AG04450 (cell line): ENCODE measurements at places on chromosomes 7 and 10.

GRCh38 chr7:98619450-98620321, 2.6 kb downstream of the NPTX2 start:
- DNase-seq, result no peak

DNA sequence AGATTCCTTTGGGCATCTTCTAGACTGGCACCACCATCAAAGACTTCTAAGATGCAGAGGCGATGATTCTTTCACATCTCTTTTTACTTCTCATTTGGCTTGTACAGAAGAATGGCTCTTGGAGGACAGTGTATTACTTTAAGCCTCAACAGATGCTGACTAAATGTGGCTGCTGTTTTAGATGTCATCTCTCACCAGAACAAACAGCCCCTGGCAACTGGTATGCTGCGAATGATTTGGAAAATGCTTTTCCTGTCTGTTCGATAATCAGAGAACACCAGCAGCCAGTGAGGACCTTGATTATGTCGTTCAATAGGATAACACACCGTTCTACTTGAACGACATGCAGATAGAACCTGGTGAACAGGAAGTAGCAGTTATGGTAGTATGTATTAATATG, 131.8 kb downstream of the RNF216 start:
- DNase-seq, result no peak

- DNase-seq, result peak; percentile 26
Measured at GRCh38 chr10:101397140-101397539, 43.2 kb downstream of the BTRC start.

GRCh38 chr7:151858456-151858855, 18.5 kb downstream of the PRKAG2 start:
- no peak for DNase-seq

GRCh38 chr7:85224171-85224570, 37.3 kb upstream of the SEMA3D start:
- no peak for DNase-seq

GRCh38 chr7:157295338-157295737, 41.5 kb upstream of the DNAJB6 start:
- no peak for DNase-seq

GRCh38 chr7:69620650-69621049, 22.4 kb downstream of the AUTS2 start:
- DNase-seq, result no peak

GRCh38 chr7:138122162-138122561, 45.9 kb downstream of the AKR1D1 start:
- DNase-seq, result no peak

- no peak for DNase-seq
Measured at GRCh38 chr7:116231949-116232348, 21.6 kb downstream of the TES start.

DNA sequence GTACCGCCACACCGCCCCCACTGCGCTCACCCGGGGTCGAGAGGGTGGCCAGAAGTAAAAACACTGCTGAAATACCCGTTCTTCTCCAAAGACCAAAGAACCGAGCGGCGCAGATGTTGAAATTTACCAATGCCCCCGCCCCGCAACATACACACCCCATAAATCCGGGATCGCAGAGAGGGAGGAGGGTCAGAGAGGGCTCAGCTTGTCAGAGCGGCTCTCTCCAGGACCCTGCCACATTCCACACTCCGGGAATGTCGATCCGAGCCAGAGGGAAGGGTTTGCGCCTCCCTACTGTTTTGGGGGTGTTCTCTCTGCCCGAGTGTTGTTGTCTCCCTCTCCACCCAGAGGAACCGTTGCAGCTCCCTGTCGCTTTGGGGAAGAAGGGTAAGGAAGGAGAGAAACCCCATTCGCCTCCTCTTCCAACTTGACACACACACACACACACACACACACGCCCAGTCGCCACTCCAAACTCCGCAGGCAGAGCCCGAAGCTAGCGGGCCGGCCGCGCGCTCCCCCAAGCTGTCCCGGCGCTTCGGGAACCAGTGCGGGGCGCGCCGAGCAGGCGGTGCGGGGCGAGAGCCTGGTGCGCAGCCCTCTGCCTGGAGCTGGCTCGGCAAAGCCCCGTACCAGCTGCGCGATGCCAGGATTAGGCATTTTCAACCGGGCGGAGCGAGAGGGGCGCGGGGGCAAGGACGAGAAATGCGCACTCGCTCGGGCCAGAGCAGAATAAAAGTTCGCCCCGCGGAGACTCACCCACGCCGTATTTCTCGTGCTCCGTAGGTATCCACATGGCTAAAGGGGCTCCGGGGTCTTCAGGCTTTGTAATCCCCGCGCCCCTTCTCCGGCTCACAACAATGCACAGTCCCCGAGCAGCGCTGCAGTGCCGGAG, 609 bp downstream of the DOCK4 start:
- peak; percentile 33 for DNase-seq

- DNase-seq, result peak; percentile 49
Measured at GRCh38 chr10:80472234-80473095, 18.4 kb downstream of the TSPAN14 start.

DNA sequence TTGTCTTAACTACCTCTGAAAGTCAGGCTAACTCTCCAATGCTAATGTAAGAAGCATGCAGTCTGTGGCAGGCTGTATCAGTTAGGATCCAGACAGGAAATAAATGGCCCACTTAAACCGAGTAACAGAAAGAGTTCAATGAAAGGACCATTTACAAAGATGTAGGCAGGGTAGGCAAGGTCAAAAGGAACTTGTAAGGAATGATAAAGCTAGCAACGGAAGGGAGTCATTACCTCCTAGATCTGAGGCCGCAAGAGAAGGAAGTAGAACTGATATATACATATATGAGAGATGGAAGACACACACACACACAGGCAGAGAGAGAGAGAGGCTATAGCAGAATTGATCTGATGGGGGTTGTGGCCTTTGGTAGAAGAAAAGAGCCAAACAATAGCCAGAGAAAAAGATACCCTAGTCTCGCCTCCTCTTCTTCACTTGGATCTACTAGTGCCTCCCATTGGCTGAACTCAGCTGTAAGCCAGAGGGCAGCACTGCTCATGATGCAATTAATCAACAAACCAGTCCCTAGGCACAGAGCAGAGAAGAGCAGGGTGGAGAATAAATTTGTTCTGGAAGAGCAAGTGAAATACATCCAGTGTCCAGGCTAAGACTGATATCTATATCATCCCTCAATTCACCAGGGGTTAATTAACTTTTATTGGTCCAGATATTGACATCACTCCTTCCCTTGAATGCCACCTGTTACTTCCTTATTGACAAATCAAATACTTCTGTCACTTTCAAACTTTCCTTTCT, 91.2 kb downstream of the LSMEM1 start:
- no peak for DNase-seq

- DNase-seq, result no peak
Measured at GRCh38 chr7:55073976-55074528, 55.2 kb downstream of the EGFR start.

- DNase-seq, result no peak
Measured at GRCh38 chr10:129893104-129894089, 70.7 kb downstream of the EBF3 start.

DNA sequence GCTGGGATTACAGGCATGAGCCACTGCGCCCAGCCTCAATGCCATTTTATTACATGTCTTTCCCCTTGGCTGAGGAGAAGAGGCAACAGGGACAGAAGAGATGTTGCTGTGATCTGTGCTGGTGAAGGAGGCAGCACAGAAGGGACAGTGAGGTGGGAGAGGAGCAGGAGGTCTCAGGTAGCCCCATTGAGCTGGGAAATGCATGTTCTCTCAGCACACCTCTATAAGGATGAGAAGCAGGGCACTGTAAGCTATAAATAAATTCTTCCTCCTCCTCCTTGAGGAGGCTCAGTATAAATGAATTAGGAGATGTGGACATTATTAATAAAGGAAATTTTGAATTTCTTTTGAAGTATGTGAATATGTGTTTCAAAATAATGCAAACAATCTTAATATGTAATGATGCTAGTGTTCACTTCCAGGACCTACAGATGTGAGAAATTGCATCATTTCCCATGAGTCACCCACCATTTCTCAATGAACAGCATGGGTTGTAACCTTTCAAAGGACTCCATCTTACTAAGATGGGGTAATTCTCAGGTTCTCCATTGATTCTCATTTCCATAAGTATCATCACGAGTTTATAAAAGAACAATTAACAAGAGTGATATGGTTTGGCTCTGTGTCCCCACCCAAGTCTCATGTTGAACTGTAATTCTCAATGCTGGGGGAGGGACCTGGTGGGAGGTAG, 88.9 kb upstream of the ODAD2 start:
- DNase-seq, result peak; percentile 45

DNA sequence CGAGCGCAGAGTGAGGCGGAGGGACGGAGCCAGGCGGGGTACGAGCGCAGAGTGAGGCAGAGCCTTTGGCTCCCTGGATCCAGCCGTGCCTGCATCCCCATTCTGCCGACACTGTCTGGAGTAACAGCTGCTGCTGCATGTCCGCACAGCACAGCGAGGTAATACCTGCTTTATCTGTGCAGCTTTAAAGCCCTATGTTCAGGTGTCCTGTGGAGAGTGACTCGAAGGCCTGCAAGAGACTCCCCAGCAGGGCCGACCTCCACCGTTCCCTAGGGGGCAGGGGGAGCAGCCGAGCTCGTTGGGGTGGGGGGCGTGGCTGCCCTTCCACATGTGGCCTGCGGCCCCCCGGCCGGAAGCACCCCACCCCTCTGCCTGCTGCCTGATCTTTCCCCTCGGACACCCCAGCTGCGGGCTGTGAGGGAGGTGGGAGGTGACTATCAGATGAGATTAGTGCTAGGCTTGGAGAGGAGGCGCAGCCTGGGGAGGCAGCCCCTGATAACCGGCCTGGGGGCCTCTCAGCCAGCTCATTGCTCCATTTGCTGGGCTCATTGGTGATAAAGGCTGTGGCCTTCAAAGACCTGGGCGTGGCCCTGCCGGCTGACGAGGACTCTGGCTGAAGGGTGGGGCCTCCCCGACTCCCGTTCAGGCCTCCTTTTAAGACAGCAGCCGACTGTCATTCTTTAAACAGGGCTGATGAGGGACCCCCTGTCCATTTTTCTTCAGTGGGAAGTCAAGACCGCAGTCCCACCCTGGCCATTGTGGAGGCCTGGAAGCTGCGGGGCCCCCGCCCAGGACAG, 8.0 kb downstream of the VENTX start:
- no peak for DNase-seq

DNA sequence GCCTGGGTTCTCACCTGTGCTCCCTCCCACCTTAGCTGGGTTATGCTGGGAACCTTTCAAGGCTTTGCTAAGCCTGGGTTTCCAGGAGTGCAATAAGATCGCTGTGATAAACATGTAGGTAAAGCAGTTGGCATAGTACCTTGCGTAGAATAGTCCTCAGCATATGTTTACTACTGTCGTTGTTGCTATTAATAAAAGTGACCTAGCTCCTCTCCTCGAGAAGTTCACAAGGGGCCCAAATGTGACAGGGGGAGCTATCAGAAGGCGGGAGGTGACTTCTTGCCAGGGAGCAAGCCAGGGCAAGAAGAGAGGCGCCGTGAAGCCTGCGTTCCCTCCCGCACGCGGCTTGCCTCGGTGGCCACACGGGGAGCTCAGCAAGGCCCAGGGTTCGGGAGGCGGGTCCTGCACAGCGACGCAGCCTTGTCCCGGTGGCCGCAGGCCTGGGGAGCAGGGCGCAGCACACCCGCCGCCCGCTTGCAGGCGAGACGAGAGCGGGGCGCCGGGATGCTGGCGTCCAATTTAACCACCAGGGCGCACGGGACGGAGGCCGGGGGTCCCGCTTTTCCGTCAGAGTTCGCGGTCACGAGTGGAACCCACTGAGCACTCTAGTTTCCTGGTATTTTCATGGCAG, 106.2 kb downstream of the SNX10 start:
- DNase-seq, result no peak

DNA sequence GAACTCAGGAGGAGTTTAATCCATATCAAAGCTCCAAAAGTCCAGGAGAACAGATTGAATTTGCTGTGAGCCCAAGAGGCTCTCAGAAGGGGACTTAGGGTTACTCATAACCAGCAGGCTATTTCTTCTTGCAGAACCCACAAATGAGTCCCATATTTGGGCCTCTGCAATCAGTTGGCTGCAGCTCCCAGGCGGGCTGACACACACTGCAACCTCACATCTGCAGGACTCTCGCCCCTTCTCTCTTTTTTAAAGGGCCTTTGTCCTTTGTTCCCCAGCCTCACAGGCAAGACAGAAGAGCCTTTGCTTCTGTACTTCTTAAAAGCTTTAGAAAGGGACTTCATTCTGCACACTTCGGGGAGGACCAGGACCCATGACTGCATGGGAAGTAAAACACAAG, 26.7 kb downstream of the CREB3L2 start:
- DNase-seq, result no peak

GRCh38 chr7:91852263-91852741, 28.2 kb downstream of the MTERF1 start:
- no peak for DNase-seq

DNA sequence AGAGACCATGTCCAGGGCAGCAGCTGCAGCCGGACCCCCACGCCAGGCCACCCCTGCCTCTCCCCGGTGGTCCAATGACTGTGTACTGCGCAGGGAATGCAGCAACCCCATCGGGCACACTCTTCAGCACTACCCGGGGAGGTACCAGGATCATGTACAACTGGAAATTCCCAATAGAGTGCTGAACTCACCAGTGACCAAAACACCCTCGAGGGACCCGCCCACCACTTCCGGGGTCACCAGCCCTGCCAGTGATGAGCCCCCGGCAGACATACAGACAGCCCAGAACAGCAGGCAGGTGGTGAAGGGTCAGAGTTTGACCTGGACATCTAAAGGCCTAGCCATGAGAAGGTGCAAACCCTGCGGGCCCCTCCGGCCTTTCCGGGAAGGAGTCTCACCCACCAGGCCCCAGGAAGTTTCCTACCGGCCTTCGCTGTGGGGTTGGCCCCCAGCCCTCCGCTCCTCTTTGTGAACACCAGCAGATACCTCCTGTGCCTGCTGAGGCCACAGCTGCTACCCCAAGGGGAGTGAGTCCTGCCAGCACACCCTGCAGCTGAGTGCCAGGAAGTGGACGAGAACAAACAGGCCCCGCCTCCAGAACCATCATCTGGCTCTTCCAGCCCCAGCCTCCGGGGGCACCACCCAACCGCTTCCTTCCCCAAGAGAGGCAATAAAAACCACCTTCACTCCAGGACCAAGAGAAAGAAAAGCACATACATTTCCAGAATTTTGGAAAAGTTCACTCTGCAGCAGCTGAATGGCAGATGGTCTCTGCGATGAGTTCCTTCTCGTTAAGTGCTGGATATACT, 5.0 kb upstream of the ANKRD61 start:
- no peak for DNase-seq

DNA sequence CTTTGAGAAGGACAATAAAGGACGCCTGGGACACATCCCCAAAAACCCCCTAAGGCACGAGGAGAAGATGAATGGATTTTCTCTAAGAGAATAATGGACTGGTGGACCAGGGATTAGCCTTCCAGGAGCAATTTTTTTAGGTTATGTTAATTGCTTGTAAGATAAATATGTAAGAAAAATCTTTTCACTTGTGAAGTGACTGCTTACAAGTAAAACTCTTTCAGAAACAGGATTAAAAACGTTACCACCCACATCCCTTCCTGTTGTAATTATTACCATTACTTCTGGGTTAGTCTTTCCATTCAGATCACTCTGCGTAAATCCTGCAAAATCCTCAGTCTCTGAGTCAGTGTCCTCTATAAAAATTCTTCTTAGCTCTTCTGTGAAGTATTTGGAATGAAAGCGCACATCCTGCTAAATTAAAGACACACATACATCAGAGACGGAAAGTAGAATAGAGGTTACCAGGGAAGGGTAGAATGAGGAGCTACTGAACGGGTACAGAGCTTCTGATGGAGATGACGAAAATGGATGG, 34.3 kb downstream of the CDCA7L start:
- no peak for DNase-seq

GRCh38 chr7:101999393-101999792, 182.0 kb downstream of the CUX1 start:
- no peak for DNase-seq
